Upper lobe of right lung (tissue), 1 donor: ENCODE measurements at places on chromosomes 16 and 17. TPM values are rescaled to one million over a fixed set of nuclear protein-coding genes. Genes with fewer than 3 reads are reported as not detected.
A peak's percentile ranks its signal among the peaks of the same experiment; 100 is the strongest.

CCDC57 gene
- 50.5 TPM for total RNA-seq

SOX8 gene
- 0.81 TPM for total RNA-seq

RRAD gene
- total RNA-seq: 11.1 TPM

- DNase-seq: no peak
- H3K36me3 ChIP-seq: no peaks in the 10 kb centered on the region
- H3K27me3 ChIP-seq: no peaks in the 10 kb centered on the region
- no peaks in the 10 kb centered on the region for H3K4me1 ChIP-seq
- no peak overlapping the region for H3K27ac ChIP-seq
Observed at GRCh38 chr16:55294931-55295342, 29.1 kb upstream of the IRX6 start.

HS3ST3A1 gene
- total RNA-seq: 0.93 TPM

GRCh38 chr17:16477666-16478065 is 14.3 kb downstream of the LRRC75A start:
- DNase-seq: no peak
- no peaks in the 10 kb centered on the region for H3K36me3 ChIP-seq
- H3K27me3 ChIP-seq: no peaks in the 10 kb centered on the region
- H3K27ac ChIP-seq: peak overlapping the region; percentile 8
- H3K4me3 ChIP-seq: no peak overlapping the region
- H3K4me1 ChIP-seq: no peaks in the 10 kb centered on the region

DNA sequence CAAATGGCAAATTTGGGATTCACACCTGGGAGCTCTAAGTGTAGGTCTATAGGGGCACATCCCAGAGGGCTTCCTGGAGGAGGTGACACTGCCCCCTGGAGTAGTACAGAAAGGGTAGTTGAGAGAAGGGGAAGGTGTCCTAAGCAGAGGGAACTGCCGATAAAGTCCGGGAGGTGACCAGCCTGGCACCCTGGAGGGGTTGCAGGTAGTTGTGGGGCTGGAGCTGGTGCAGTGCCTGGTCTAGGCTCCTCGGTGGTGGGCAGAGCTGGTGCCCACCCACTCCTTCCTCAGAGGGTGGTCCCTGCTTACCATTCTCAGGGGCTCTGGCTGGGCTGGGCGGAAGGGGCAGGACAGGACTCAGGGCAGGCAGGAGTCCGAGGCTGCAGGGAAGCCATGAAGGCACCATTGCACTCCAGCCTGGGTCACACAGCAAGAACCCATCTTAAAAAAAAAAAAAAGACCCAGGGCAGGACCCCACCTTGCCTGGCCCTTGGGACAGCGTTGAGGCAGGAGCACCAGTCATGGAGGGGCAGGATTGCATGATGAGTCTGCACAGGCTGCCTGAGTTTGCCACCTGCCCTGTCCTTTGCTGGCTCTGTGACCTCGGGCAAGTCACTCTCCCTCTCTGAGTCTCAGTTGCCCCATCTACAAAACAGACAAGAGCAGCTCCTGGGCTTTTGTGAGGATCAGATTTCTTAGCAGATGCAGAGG is 43.8 kb downstream of the LAT start:
- DNase-seq: peak; percentile 40
- H3K4me1 ChIP-seq: no peaks in the 10 kb centered on the region
- H3K27me3 ChIP-seq: no peaks in the 10 kb centered on the region
- no peak overlapping the region for H3K4me3 ChIP-seq
- no peak overlapping the region for H3K27ac ChIP-seq

IGSF6 gene
- 88.4 TPM for total RNA-seq

CDK5R1 gene
- 1.6 TPM for total RNA-seq

EEF2K gene
- 34.9 TPM for total RNA-seq

GRCh38 chr16:53534206-53534605 is 31.2 kb upstream of the AKTIP start:
- no peaks in the 10 kb centered on the region for H3K36me3 ChIP-seq
- no peaks in the 10 kb centered on the region for H3K27me3 ChIP-seq
- no peaks in the 10 kb centered on the region for H3K4me1 ChIP-seq
- DNase-seq: no peak
